ENCODE measurements at places on chromosomes 5 and 9.
A peak's percentile ranks its signal among the peaks of the same experiment; 100 is the strongest.

DNA sequence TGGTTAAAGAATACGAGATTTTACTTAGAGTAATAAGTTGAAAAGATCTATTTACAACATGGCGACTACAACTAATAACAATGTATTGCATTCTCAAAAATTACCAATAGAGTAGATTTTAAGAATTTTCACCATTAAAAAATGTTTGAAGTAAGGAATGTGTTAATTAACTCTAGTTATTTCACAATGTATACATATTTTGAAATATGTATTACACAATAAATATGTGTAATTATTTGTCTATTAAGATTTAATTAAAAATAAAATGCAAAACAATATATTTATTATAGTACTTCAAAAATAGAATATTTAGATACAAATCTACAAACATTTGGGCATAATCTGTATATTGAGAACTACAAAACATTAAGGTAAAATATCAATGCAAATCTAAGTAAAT lies 1326.3 kb upstream of the CDH6 start:
- H3K27me3 ChIP-seq, result no peaks in the 10 kb centered on the region
- no peak for DNase-seq
- H3K4me3 ChIP-seq, result no peak overlapping the region
- no peaks in the 10 kb centered on the region for H3K36me3 ChIP-seq
- no peaks in the 10 kb centered on the region for H3K4me1 ChIP-seq

DNA sequence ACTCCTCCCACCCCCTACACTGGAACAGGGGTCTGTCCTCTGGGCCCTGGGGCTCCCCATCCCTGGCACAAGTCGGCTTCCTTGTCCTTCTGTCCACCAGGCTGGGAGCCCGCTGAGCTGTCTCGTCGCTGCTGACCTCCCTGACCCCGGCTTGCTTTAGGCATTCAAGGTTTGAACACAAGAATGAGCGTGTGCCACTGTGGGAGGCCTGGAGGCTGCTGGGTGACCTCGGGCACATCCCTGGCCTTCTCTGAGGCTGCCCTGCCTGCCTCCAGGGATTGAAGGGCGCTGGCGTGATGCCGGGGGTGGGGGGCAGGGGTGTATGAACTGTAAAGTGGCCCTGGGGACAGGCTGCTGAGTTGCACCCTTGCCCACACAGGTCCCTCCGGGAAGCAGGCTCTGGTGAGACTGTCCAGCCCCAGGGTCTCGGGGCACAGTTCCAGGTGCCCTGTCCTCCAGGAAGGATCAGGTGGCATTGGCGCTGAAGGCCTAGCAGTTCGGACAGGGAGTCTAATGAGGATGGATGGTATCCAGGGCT lies 18.2 kb downstream of the FIBCD1 start:
- H3K27ac ChIP-seq, result no peak overlapping the region
- H3K27me3 ChIP-seq, result no peaks in the 10 kb centered on the region
- peaks cover 14% of the 10 kb centered on the region for H3K4me1 ChIP-seq
- no peaks in the 10 kb centered on the region for H3K36me3 ChIP-seq
- DNase-seq, result no peak

DNA sequence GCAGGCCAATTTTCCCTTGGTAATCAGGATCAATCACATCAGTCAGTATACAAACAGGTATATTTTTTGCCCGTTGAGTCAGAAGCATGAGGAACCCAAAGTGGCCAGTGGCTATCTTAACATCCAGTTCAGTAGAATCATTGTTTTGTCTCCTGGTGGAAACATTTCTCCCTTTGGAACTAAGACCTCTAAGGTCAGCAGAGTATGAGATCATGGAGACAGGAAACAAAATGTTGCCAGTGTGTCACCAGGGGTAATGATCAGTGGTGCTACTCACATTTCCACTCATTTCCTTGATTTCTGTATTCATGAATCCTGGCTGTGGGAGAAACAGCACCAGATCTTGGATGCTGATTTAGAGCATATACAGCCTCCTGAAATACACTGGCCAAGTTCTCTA lies 553.0 kb downstream of the CSNK1G3 start:
- no peaks in the 10 kb centered on the region for H3K27me3 ChIP-seq
- H3K4me1 ChIP-seq, result no peaks in the 10 kb centered on the region
- DNase-seq, result no peak
- no peak overlapping the region for H3K4me3 ChIP-seq

- H3K27ac ChIP-seq, result no peak overlapping the region
- H3K4me3 ChIP-seq, result no peak overlapping the region
- no peaks in the 10 kb centered on the region for H3K4me1 ChIP-seq
- H3K36me3 ChIP-seq, result no peaks in the 10 kb centered on the region
- no peaks in the 10 kb centered on the region for H3K27me3 ChIP-seq
Measured at GRCh38 chr5:122755783-122756182, 19.1 kb upstream of the SNX2 start.

- peaks cover 11% of the 10 kb centered on the region for H3K36me3 ChIP-seq
- H3K27me3 ChIP-seq, result no peaks in the 10 kb centered on the region
- no peaks in the 10 kb centered on the region for H3K4me1 ChIP-seq
- DNase-seq, result no peak
- no peak overlapping the region for H3K4me3 ChIP-seq
Measured at GRCh38 chr5:136159457-136159856, 26.8 kb downstream of the SMAD5 start.

DNA sequence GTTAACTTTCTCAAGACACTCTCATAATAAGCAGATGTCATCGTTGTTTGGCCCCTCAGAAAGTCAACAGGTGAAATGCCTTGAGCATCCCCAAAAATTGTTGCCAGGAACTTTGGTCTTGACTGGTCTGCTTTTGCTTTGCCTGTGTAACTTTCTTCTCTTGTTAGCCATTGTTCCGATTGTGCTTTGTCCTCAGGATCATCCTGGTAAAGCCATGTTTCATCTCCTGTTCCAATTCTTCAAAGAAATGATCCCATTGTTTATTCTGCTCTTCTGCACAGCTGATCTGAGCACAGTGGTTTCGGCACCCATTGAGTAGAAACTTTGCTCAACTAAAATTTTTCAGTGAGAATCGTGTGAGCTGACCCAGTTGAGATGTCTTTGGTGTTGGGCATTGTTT lies 8.1 kb upstream of the ZBED3 start:
- peaks cover 6% of the 10 kb centered on the region for H3K36me3 ChIP-seq
- no peak overlapping the region for H3K4me3 ChIP-seq
- H3K27me3 ChIP-seq, result no peaks in the 10 kb centered on the region
- no peak overlapping the region for H3K27ac ChIP-seq
- H3K4me1 ChIP-seq, result no peaks in the 10 kb centered on the region

DNA sequence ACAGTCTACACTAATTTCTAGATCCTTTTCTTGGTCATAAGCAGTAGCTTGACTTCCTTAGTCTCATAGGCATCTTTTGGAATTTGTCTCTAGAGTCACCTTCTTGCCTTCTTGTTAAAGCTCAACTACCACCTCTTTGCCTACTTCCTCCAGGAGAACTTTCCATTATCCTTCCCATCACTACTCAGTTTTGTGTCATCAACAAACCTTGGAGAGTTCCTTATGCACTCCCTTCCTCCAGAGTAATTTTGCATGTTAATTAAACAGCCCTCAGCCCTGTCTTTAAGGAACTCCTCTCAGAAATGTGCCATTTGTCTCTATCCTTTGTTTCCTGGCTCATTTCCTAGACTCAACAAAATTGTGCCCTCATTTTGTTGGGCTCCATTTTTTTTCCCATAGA lies 4.2 kb upstream of the EPB41L4B start:
- no peaks in the 10 kb centered on the region for H3K36me3 ChIP-seq
- no peaks in the 10 kb centered on the region for H3K4me1 ChIP-seq
- no peaks in the 10 kb centered on the region for H3K27me3 ChIP-seq
- no peak overlapping the region for H3K4me3 ChIP-seq
- H3K27ac ChIP-seq, result no peak overlapping the region
- DNase-seq, result no peak

GRCh38 chr5:14443671-14444093 lies 137.9 kb upstream of the OTULINL start:
- no peak overlapping the region for H3K27ac ChIP-seq
- peaks cover 11% of the 10 kb centered on the region for H3K4me1 ChIP-seq
- DNase-seq, result no peak
- H3K27me3 ChIP-seq, result no peaks in the 10 kb centered on the region
- no peaks in the 10 kb centered on the region for H3K36me3 ChIP-seq

- no peaks in the 10 kb centered on the region for H3K4me1 ChIP-seq
- no peak overlapping the region for H3K27ac ChIP-seq
- no peaks in the 10 kb centered on the region for H3K36me3 ChIP-seq
- peaks cover 3% of the 10 kb centered on the region for H3K27me3 ChIP-seq
Measured at GRCh38 chr5:149264439-149265067, 7.1 kb upstream of the AFAP1L1 start.

DNA sequence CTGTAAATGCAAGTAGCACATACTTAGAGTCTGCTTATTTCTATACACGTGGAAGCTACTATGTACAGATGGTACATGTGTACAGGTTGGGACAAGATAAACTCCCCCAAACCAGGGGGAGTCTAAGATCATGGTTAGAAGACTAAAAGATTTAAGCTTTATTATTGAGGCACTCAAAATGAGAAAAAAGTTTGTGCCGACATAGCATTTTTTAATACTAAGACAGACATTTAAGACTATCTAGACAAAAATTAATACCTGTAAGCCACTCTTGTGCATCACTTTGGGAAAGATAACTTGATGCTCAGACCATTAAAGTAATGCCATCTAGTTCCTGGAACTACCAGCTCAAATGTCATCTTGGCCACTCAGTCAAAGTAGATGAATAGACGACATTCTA lies 279.4 kb downstream of the ARL15 start:
- no peak overlapping the region for H3K4me3 ChIP-seq
- H3K36me3 ChIP-seq, result no peaks in the 10 kb centered on the region
- no peak for DNase-seq
- H3K27me3 ChIP-seq, result no peaks in the 10 kb centered on the region

DNA sequence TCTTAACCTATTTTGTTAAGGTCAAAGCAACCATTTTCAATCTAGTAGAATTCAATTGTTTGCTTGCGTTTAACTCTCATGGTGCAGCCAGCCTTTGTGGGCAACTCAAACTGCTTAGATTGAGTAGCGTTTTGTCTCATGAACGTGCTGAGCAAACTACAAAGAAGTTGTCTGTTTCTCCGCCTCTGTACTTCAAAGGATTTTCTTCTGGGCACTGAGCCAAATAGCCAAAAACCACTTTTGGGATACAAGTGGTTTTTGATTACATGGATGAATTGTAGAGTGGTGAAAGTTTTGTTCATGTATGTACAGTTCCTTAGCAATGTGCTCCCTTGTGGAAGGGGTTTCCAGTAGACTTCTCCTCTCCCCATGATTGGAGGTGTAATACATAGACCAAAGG lies 122.9 kb downstream of the CFAP90 start:
- H3K27me3 ChIP-seq, result no peaks in the 10 kb centered on the region
- no peak for DNase-seq
- no peak overlapping the region for H3K4me3 ChIP-seq
- H3K4me1 ChIP-seq, result no peaks in the 10 kb centered on the region
- H3K36me3 ChIP-seq, result no peaks in the 10 kb centered on the region
- H3K27ac ChIP-seq, result no peak overlapping the region

GRCh38 chr9:121173501-121173900 lies 28.2 kb downstream of the RAB14 start:
- H3K36me3 ChIP-seq, result peaks cover 6% of the 10 kb centered on the region
- no peak overlapping the region for H3K27ac ChIP-seq
- no peaks in the 10 kb centered on the region for H3K4me1 ChIP-seq
- no peak for DNase-seq
- H3K4me3 ChIP-seq, result no peak overlapping the region
- H3K27me3 ChIP-seq, result no peaks in the 10 kb centered on the region

- peaks cover 2% of the 10 kb centered on the region for H3K4me1 ChIP-seq
- no peaks in the 10 kb centered on the region for H3K36me3 ChIP-seq
- no peaks in the 10 kb centered on the region for H3K27me3 ChIP-seq
- no peak overlapping the region for H3K4me3 ChIP-seq
- no peak for DNase-seq
Measured at GRCh38 chr5:57552033-57552432, 69.4 kb upstream of the ACTBL2 start.

GRCh38 chr5:95800553-95800952 lies 22.0 kb downstream of the GLRX start:
- H3K36me3 ChIP-seq, result no peaks in the 10 kb centered on the region
- no peak overlapping the region for H3K27ac ChIP-seq
- no peak for DNase-seq
- no peaks in the 10 kb centered on the region for H3K4me1 ChIP-seq

- no peak overlapping the region for H3K4me3 ChIP-seq
- no peak for DNase-seq
- no peak overlapping the region for H3K27ac ChIP-seq
Measured at GRCh38 chr9:119289740-119290433, 79.3 kb downstream of the BRINP1 start.

DNA sequence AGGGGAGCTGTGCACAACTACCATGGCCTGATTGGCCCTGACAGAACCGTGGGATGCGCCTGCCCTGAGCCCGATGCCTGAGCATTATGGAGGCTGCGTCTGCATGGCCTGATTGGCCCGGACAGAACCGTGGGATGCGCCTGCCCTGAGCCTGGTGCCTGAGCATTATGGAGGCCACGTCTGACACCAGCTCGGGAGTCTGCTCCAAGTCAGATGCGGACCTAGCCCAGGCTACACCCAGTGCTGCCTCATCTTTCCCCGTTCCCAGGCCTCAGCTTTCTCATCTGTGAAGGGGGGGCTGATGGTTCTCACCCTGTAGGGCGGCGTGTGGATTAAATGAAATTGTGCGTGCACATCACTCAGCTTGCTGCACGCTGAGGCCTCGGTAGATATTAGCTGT lies 7.3 kb downstream of the CEP72 start:
- H3K4me3 ChIP-seq, result no peak overlapping the region
- peak; percentile 20 for DNase-seq
- H3K36me3 ChIP-seq, result peaks cover 27% of the 10 kb centered on the region
- H3K27ac ChIP-seq, result no peak overlapping the region

DNA sequence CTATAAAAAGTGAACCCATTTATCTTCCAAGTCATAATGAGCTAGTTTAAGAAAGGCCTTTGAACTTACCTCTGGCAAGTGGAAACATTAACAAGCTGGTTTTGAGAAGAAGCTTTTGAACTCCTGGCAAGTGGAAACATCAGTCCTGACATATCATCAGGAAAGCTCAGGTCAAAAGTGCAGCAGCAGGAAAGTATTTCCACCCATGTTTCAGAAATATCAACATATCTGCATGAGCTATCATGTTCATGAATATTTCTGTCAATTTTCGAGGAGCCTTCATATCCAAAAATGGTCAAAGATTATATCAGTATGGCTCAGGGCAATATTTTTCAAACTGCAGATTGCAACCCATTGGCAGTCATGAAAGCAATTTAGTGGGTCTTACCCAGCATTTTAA lies 133.9 kb downstream of the PLK2 start:
- no peak for DNase-seq
- H3K4me3 ChIP-seq, result no peak overlapping the region
- no peaks in the 10 kb centered on the region for H3K27me3 ChIP-seq
- no peak overlapping the region for H3K27ac ChIP-seq

- no peak overlapping the region for H3K4me3 ChIP-seq
- no peaks in the 10 kb centered on the region for H3K27me3 ChIP-seq
- DNase-seq, result no peak
- H3K27ac ChIP-seq, result no peak overlapping the region
- no peaks in the 10 kb centered on the region for H3K4me1 ChIP-seq
- no peaks in the 10 kb centered on the region for H3K36me3 ChIP-seq
Measured at GRCh38 chr9:12801663-12802062, 26.8 kb downstream of the LURAP1L start.

GRCh38 chr5:171518916-171519315 lies 99.5 kb downstream of the FGF18 start:
- H3K27me3 ChIP-seq, result no peaks in the 10 kb centered on the region
- DNase-seq, result no peak
- H3K36me3 ChIP-seq, result no peaks in the 10 kb centered on the region
- peaks cover 21% of the 10 kb centered on the region for H3K4me1 ChIP-seq
